ENCODE measurements at places on chromosomes 11 and 22.

DNA sequence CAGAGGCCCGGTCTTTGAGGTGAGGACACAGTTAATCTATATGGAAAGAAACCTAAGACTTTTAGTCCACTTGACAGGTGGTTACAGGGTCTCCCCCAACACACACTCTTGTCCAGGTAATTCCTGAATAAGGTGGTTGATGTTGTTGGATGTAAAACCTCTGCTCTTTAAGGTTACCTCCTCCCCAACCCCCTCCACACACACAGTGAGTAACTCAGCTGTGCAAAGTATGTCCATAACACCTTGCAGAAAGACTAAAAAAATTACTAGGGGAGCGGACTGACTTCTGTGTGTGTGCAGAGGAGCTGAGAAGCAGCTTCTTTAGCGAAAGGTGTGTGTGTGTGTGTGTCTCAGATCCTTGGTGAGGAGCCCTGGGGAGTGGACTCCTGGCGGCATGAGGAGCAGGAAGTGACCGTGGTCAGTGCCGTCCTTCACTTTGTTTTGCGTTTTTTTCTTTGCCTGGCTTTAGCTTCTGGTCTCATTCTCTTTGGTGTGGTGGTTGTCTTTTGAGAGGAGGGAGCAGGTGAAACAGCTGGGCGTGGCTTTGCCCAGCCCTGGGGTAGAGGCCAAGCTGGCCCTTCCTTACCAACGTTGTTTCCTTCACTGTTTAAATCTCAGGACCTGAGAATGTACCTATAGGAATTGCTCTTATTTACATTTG is 1.7 kb downstream of the ZBED4 start:
- DNase-seq, result no peak

GRCh38 chr11:3129591-3130268 is 35.4 kb downstream of the OSBPL5 start:
- DNase-seq, result no peak

- DNase-seq, result peak; percentile 40
Measured at GRCh38 chr11:85941380-85941973, 86.3 kb downstream of the CCDC83 start.

GRCh38 chr11:66721939-66722338 is 7.1 kb downstream of the SPTBN2 start:
- no peak for DNase-seq

DNA sequence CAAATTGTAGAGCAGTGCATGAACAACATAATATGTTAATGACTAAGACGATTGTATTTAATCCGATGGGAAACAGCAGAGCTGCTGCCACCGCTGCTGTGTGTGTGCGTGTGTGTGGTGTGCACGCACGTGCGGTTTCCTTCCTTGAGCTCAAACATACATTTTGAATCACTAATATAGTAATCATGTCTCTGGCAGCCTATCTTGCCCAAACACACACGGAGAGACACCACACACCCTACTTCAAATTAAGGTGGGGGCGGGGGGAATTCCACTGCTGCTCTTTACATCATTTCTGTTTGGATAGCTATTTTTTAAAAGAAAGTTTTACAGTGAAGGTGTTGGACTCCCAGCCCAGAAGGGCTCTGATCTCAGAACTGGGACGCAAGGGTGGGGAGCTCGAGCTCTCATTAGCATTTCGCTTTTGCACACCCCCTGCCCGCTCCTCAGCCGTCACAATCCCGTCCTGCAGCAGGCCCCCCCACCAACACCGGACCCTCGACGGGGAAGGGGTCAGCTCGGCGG is 651 bp upstream of the FAM83F start:
- DNase-seq, result peak; percentile 32

- no peak for DNase-seq
Measured at GRCh38 chr11:97157221-97157740, 767.5 kb downstream of the JRKL start.

- peak; percentile 59 for DNase-seq
Measured at GRCh38 chr22:23225724-23226496, 45.6 kb downstream of the BCR start.

- no peak for DNase-seq
Measured at GRCh38 chr11:444396-445144, 2.8 kb upstream of the ANO9 start.

DNA sequence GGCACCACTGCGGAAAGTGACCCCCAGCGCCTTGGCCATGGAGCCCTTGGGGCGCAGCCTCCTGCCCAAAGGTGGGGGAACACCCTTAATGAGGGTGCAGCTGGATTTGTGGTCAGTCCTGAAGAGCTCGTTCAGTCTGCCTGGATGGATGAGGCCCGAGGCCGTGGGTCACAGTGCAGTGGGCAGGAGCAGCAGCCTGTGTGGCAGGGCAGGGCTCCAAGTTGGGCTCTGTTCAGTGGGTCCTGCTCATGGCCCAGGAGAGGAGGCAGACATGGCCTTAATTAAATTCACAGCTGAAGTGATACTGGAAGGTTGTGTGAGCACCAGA is 33.3 kb downstream of the FAM83F start:
- DNase-seq, result no peak

DNA sequence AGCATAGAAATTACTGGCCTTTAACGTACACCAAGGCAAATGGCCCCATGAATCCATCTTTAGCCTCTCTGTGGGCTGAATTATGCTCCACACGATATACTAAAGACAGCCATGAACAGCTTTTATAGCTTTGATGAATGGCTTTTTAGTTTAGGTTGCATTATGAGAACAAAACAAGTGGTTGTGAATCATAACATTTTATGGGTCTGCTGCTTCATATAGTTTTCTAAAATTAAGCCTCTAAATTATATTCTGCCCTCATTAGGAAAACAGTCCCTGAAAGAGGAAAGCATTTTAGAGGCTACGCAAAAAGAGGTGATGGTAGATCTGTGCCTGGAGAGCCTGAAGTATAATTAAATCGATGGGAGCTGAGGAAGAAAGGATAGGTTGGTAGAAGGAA is 221.3 kb downstream of the CADM1 start:
- DNase-seq, result no peak

- no peak for DNase-seq
Measured at GRCh38 chr11:78652843-78653239, 78.2 kb upstream of the NARS2 start.

DNA sequence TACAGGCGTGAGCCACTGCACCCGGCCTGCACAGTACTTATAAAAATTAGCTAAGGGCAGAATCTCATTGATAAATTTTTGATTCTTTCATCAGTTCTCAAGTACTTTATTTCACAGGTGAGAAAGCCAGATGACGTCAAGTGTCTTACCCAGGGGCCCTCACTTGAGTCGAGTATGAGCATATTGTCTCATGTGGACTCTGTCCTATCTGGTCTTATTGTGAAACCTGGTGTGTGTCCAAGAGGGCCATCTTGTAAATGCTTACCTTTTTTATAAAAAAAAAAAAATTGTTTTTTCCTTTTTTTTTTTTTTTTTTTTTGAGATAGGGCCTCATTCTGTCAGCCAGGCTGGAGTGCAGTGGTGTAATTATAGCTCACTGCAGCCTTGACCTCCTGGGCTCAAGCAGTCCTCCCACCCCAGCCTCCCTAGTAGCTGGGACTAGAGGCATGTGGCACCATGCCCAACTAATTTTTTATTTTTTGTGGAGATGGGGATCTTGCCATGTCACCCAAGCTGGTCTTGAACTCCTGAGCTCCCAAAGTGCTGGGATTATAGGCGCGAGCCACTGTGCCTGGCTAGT is 6.0 kb downstream of the ACO2 start:
- DNase-seq, result no peak

GRCh38 chr11:65459552-65459951 is 37.0 kb downstream of the NEAT1 start:
- no peak for DNase-seq

GRCh38 chr22:48302657-48303368 is 1524.9 kb downstream of the BRD1 start:
- no peak for DNase-seq

GRCh38 chr11:96319898-96320656 is 22.9 kb downstream of the MAML2 start:
- no peak for DNase-seq

DNA sequence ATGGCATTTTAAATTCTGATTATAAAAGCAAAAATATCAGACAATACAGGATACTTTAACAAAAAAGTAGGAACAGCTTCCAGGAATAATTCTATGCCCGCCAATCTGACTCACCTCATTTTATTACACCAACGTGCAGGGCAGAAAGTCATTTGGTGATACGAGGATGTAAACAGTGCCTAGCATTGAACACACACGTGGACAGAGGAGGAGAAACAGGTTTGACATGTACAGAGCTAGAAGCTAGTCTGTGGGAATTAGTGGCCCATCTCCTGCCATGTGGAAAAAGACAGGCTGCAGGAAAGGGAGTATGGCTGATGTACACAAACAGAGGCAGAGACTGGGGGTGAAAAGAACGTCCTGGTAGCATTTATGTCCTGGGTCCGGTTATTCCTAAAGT is 9.0 kb upstream of the SPINDOC start:
- no peak for DNase-seq

GRCh38 chr11:75667255-75667830 is 1.5 kb downstream of the MAP6 start:
- DNase-seq, result no peak

GRCh38 chr11:7534042-7534378 is 20.2 kb downstream of the PPFIBP2 start:
- no peak for DNase-seq
